ENCODE measurements at places on chromosomes 12 and 14.
A peak's percentile ranks its signal among the peaks of the same experiment; 100 is the strongest.

DNA sequence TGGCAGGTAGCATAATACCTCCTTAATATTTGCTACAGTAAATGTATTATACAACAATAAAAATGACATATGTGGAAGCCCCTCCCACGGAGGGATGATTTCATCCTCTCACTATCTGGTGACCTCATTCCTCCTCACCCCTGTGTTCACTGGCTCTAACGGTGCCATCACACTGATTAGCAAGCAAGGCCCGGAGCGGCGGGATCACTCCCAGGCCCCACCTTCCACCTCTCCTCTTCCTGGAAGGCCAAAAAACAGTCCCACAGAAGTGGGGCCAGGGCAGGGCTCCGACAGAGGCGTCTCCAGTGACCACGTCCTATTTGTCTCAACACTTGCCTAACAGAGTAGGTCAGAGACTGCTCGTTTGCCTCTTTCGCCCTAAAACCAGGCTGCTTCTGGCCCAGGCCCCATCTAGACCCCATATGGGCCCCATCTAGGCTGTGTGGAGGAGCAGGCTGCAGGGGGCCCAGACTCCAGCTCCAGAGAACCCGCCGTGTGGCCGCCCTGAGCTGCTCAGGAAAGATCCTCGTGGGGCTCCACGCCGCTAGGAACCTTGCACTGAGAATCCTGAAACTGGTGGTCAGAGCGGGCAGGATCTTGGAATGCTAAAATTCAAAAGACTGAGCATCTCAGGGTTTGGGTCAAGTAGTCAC is 3.7 kb downstream of the SELPLG start:
- DNase-seq, result peak; percentile 34

DNA sequence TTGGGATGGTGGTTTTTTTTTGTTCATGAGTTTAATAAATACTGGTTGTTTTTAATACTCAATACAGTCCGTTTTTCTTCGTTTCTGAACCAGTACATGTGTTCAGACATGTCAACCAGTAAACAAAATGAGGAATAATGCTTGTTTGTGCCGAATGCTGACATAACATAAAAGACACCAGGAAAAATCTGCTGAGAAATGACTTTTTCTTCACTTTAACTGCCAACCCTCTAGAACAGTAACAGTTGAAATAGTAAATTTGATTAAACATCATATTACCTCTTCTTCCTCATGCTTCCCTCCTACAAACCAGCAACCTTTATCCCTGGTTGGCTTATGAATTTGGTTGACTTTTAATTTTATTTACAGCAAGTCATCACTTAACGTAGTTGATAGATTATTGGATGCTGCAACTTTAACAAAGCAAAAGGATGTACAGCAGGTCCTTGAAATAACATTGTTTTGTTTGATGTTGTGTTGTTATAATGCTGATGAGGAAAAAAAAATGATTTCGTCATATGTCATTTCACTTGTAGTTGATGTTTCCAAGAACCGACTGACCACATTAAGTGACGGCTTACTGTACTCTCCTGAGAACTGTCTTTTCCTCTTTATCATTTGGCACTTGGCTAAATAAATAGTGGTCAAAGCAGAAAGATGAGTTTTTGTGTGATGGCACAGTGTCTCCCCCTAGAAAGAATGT is 340.5 kb downstream of the TMTC2 start:
- DNase-seq, result no peak

DNA sequence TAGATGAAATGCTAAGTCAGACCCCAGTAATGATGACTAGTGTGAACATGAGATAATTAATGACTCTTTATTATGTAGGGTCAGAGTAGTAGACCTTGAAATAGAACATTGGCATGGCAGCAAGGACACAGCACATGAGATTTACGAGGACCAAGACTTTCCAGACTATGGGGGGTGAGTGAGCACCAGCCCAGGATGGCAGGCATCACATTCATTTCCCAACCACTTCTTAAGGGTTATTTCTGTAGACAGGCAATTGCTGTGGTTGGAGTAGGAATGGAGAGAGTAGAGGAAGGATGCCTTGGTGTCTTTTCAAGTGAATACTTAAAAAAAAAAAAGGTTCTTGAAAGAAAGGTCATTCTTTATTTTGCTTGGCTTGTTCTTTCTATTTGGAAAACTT is 189.4 kb upstream of the DYRK2 start:
- DNase-seq, result no peak

- no peak for DNase-seq
Measured at GRCh38 chr12:94123127-94123526, 25.2 kb upstream of the PLXNC1 start.

DNA sequence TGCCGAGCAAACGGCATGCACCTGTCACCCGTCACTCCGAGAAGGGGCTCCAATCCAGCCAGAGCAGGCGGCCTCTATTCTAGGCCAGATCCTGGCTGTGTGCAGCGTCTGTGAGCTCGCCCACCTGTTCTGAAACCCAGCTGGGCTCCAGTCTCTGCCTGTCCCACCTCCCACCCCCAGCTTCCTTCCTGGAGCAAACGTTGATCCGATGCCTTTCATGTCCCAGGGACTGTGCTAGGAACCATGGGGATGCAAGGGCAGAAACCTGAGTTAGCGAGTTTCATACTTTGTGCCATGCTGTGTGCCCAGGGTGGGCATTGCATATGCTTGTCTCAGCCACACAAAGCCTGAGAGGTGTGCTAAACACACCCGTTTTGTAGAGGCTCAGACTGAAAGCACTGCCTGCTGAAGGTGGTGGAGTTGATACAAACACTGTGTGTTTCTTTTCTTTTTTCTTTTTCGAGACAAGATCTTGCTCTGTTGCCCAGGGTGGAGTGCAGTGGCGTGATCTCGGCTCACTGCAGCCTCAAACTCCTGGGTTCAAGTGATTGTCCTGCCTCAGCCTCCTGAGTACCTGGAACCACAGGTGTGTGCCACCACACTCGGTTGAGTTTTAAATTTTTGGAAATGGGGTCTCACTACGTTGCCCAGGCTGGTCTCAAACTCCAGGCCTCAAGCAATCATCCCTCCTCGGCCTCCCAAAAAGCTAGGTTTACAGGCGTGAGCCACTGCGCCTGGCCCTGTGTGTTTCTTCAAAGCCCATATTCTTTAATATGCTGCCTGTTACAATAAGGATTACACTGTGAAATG is 84.1 kb upstream of the MED13L start:
- no peak for DNase-seq

- no peak for DNase-seq
Measured at GRCh38 chr14:91570021-91570420, 59.9 kb upstream of the PPP4R3A start.

- no peak for DNase-seq
Measured at GRCh38 chr12:21912318-21912717, 28.9 kb downstream of the ABCC9 start.

DNA sequence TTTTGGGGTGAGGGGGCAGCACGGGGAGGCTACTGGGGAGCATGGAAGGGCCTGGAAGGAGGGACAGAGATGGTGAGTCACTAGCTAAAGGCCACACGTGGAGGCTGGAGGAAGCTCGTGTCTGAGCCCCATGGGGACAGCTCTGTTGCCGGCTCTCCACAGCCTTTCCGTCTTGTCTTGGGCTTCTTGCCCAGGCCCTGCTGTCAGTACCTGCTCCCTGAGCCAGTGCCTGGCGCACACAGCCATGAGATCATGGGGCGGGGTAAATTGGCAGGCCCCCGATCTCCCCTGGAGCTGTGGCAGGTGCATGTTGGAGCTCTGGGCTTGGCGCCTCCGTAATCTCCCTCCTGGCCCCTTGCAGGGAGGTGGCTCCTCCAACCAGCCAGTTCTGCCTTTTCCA is 16.1 kb upstream of the KRT80 start:
- no peak for DNase-seq

DNA sequence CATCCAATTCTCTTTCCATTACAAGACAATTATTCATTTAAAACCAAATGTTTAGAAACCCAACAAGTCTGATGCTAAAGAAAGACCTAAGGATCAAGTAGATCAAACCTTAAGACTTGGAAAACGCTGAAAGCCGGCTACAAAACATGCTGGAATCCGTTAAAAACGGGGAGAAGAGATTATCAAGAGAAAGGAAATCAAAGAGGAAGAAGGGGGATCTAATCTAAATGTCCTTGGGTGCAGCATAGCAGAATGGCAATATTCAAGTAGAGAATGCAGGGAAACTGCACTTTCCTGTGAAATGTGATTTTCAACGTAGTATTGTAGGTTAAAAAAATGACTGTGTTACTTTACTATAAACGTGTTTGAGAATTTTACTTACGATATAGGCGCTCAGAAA is 1.3 kb downstream of the PPP1R13B start:
- DNase-seq, result no peak

DNA sequence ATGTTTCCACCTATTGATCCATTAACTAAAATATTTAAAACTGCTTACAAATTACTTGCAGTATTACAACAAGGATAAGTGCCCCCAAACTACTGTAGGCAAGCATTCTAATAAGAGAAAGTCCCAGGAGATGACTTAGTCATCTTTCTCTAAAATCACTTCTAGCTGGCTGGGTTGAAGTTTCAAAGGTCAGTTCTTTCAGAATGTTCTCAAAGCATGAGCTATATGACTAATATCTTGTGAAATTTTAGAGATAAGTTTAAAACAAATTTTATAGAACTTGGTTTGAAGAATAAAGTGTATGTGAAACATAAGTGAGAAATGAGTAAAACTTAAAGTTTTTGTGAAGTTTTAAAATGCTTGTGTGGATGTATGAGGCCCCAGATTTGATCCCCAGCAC is 24.3 kb upstream of the OR6J1 start:
- no peak for DNase-seq

- DNase-seq, result no peak
Measured at GRCh38 chr14:44165286-44165685, 341.8 kb downstream of the FSCB start.

DNA sequence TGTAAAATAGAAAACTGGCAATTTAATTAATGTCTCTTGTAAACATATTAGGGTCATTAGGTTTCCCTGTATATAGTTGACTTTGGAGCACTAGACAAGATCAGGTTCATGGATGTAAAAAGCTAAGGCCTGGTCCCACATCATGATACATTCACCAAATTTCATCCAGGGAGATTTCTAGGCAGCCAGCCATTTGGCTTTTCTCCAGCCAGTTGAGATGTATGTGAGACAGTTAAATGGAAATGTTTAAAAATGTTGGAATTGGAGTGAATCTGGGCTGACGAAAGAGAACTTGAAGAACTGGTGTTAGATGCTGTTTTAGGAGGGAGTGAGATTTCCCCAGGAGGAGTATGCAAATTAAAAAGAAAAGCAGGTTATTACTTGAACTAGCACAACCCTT is 41.8 kb upstream of the CLEC14A start:
- no peak for DNase-seq

DNA sequence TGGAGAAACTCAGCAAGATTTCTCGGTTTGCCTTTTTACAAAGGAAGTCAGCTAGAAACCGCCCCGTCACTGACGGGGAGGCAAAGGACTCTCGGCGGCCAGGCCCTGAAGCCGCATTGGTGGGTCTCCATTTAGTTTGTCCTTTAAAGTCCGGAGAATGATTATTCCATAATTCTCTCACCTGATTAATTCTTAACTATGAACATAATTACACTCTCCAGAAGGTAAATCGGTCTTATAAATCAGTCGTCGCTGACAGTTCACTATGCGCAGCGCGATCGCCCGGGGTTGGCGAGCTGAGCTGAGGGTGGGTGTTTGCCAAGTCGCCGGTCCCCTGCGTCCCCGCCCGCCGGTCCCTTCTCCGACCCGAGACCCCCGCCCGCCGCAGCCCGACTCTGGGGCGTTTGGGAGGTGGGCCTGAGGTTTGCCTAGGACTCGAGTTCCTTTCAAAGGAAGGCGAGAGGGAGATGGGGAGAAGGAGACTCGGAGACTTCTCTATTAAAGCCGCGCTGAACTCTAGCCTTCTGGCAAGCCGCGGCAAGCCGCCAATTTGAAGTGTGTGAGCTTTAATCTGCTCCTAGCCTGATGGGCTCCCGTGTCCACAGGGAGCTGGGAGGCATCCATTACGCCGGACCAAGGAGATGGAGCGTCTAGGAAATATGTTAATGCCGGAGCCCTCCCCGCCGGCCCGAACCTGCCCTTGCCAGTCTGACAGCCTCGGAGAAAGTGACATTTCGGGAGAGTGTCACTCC is 392.9 kb downstream of the NOVA1 start:
- no peak for DNase-seq

- no peak for DNase-seq
Measured at GRCh38 chr12:105983622-105984320, 155.0 kb downstream of the NUAK1 start.

DNA sequence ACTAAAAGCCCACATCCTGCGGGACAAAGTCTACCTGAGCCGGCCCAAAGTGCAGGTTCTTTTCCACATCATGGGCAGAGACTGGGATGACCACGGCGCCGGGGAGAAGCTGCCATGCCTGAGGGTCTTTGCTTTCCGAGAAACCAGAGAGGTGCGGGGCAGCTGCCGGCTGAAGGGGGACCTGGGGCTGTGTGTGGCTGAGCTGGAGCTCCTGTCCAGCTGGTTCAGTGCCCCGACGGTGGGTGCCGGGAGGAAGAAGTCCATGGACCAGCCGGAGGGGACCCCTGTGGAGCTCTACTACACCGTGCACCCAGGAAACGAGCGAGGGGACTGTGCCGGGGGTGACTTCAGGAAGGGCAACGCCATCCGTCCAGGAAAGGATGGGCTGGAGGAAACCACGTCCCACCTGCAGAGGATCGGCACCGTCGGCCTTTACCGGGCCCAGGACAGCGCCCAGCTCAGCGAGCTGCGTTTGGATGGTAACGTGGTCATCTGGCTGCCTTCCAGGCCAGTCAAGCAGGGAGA is 148.1 kb downstream of the TMEM132C start:
- DNase-seq, result no peak

GRCh38 chr14:31992011-31992447 is 85.1 kb upstream of the ARHGAP5 start:
- no peak for DNase-seq

DNA sequence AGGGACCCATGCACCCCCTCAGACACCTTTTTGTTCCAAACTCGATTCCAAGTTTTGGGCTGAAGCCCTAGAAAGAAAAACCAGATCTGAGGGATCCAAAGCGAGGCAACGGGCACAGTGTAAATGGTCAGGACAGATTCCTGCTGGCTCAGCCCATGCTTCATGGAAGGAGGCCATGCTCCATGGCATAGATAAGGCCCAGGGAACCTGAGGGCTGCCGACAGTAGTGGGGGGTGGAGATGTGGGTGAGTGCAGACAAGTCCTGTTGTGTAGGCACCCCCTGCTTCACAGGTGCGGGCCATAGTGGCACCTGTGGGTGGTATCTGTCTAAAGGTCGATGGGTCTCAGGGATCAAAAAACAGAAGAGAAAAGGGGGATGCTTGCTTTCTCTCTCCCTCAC is 42.1 kb downstream of the TNFAIP2 start:
- no peak for DNase-seq

- no peak for DNase-seq
Measured at GRCh38 chr14:54197369-54197768, 199.4 kb upstream of the CDKN3 start.
